ENCODE measurements at places on chromosomes 2 and 18.
A peak's percentile ranks its signal among the peaks of the same experiment; 100 is the strongest.

- no peak for DNase-seq
Observed at GRCh38 chr18:79747156-79747845, 50.4 kb upstream of the KCNG2 start.

DNA sequence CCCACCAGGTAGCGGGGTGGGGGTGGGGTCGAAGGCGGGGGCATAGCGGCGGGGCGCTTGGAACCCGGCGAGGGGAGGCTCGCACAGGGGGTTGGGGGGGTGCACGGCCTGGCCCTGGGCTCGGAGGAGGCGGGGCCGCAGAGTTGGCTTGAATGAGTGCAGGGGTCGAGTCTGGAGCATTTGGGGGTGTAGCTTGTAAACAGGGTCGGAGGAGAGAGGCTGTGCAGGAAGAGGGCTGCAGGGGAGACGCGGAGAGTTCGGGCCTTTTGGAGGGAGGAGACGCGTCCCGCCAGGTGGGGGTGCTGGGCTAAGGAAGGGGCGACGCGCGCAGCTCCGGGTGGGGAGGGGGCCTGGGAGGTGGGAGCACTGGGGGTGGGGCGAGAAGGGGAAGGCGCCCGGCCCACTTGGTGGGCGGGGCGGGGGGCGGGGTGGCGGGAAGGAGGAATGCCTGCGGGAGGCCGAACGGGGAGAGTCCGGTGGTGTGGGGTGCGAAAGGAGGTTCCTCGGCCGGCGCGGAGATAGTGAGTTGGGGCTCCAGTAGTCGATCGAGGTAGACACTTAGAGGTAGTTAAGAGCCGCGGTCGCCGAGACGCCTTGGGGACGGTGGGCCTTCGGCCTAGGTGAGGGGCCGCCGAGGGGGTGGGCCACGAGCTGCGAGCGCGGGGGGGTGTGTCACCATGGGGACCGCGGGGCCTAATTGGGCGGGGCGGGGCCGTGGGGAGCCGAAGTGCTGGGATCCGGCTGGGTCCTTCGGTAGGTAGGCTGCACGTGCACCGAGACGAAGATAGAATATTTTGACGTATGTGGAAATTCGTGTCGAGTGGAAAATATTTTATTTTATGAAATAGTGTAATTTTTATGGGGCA, 774 bp downstream of the MSH6 start:
- DNase-seq = peak; percentile 46

DNA sequence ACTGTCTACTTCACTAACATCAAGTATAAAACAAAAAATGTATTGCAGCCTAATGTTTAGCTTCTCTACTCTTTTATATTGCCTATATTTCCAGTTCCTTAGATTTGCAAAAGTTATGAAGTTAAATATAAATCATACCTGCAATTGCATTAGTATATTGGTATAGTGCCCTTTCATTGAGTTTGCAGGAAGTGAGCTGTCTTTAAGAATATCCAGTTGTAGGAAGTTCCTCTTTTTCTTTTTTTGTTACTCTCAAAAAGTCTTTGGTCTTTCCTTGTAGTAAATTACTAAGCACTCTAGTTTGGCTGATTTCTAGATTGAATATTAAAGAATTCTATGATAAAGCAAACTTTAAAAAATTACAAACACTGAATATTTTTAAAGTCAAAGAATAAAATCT, 71.3 kb upstream of the FN1 start:
- DNase-seq = no peak

GRCh38 chr18:70183441-70183840, 22.0 kb downstream of the RTTN start:
- no peak for DNase-seq

DNA sequence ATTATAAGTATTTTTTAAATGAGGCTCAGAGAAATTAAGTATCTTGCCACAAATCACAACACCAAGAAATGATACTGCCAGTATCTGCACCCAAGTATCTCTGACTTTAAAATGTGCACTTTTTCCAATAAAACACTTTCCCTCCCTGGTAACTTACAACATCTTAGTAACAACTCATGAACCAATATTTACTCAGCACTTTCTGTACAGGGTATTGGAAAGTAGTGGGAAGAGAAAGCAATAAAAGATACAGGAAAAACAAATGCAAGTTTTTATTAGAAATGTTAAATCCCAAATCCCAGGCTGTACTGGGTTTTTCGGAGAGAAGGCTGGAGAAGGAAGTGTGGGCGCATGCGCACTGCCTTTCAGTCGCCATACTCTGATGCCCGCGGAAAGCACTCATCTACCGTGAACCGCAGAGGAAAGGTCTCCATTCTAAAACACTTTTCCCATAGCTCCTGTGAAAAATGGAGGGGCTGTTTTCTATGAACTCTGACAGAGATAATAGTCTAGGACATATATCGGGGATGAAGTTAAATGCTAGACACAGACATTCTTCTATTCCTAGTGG, 52.1 kb downstream of the L3MBTL4 start:
- DNase-seq = no peak

GRCh38 chr18:46110406-46110805, 6.2 kb downstream of the HAUS1 start:
- DNase-seq = no peak

DNA sequence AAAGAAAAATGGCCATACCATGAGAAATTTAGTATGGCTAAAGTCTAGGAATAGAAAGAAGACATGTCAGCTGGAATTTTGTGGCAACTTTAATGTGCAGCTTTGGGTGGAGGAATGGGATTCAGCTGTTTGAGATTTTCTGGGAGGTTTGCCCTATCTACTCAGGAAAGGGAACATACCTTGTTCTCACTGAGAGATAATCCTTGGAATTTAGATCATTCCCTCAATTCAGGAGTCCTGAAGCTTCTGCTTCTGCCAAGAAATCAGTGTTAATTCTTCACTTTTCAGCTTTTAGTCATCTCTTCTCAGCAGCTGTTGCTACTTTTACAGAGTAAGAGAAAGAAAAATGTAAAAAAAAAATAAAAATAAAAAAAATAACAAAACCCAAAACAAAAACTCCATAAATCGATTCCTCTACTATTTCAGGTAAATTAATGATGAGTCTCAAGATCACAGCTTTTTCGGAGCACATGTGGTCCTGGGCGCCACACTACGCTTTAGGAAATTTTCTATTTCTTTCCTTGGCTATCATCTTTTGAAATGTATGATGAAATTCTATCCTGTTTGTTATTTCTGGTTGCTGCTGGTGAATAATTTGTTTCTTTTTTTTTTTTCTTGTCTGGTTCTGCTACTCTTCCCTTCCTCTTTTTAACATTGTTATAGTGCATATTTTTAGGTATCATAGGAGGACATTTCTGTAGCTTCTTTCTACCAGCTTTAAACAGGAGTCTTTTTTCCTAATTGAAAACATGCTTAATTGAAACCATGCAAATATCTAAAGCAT, 18.9 kb upstream of the BAZ2B start:
- no peak for DNase-seq

- no peak for DNase-seq
Observed at GRCh38 chr2:172066394-172066886, 18.9 kb upstream of the DLX1 start.

GRCh38 chr2:172861098-172861497, 125.5 kb downstream of the RAPGEF4 start:
- DNase-seq = no peak

DNA sequence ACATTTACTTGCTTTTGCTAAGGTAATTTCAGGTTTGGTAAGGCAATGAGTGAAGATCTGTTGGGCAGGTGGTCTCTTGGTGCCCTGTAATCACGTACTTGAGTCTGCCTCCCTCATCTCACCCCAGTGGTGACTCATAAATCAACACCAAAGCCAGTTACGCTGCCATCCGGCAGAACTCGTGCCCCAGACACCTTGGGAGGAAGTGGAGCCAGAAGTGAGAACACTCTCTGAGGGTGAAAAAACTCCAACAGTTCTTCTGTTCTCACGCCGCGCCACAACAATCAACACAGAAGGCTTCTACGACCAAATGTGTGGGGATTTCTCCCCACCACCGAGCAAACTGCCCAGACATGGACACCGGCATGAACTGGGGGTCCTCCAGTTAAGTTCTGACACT, 206.2 kb downstream of the ARL4C start:
- peak; percentile 53 for DNase-seq

DNA sequence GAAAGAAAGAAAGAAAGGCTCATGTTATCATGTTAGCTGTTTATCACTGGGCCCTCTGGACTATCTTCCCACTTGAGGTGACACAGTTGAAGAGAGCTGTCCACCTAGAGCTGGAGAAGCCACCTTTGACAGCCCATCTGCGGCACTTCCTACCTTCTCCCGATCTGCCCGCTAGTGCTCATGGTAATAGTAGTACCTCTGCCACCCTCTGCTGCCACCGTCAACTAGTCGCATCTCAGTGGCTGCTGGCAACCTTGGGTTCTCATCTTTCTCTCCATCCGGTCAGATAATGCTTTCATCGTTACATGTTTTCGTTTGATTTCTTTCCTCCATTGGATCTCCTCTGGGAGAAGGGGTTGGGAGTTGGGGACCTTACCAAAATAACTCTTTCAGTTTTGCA, 63.2 kb upstream of the COPS8 start:
- no peak for DNase-seq

GRCh38 chr18:58161659-58162058, 117.6 kb downstream of the NEDD4L start:
- no peak for DNase-seq

GRCh38 chr2:236783417-236784020, 213.9 kb downstream of the ACKR3 start:
- DNase-seq = no peak

GRCh38 chr18:65221736-65222135, 529.1 kb upstream of the CDH7 start:
- DNase-seq = no peak

DNA sequence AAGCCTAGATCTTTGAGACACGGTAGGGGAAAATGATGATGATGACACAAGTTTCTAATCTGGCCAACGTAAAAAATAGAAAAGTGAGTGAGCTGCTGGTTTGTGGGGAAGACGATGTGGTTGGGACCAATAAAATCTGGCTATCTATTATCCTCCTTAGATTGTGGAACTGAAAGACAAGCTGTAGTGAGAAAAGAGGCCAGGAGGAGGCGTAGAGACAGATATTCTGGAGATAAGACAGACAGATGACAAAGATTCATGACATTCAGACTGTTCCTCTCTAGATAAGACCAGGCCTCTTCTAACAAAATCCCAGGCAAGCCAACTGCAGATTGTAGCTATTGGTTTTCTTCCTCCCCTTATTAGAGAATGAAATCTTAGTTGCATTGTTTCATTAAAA, 376.3 kb upstream of the UBE2E3 start:
- DNase-seq = no peak

GRCh38 chr2:191758518-191759507, 80.9 kb downstream of the NABP1 start:
- DNase-seq = peak; percentile 16

DNA sequence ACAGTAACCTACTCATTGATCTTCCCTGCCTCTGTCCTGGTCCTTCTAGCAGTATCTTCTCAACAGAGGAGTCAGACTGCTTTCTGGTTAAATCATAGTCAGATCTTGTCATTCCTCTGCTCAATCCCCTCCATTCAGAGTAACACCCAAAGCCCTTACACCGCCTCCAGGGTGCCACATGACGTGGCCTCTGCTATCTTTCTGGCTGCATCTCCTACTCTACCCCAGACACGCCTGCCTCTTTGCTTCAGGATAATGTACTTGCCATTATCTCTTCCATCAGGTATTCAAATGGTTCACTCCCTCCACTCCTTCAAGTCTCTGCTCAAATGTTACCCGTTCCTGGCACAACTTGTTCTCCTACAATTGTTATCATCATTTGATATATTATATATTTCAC, 36.3 kb upstream of the ACVR2A start:
- DNase-seq = no peak

GRCh38 chr2:196258407-196258806, 87.0 kb upstream of the STK17B start:
- no peak for DNase-seq

GRCh38 chr2:194166818-194167217, 1490.2 kb upstream of the SLC39A10 start:
- DNase-seq = no peak

DNA sequence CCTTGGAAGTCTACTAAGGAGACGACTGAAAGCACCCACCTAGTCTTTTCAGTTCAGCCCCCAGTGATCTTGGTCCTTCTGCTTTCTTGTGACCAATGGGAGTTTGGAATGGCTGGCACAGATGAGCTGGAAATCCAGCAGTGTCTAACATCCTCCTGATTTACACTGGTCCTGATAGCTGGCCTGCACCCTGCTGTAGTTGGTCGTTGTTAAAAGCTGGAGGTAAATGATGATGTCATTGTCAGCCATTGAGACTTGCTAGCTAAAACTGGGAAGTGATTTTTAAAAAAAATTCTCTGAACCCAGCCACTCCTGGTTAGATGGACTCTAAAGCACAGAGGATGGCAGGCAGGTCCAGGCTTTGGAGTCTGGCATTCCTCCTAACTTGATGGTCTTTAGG, 19.3 kb downstream of the CCT7 start:
- no peak for DNase-seq

- DNase-seq = no peak
Observed at GRCh38 chr2:161981679-161982250, 92.2 kb downstream of the DPP4 start.

DNA sequence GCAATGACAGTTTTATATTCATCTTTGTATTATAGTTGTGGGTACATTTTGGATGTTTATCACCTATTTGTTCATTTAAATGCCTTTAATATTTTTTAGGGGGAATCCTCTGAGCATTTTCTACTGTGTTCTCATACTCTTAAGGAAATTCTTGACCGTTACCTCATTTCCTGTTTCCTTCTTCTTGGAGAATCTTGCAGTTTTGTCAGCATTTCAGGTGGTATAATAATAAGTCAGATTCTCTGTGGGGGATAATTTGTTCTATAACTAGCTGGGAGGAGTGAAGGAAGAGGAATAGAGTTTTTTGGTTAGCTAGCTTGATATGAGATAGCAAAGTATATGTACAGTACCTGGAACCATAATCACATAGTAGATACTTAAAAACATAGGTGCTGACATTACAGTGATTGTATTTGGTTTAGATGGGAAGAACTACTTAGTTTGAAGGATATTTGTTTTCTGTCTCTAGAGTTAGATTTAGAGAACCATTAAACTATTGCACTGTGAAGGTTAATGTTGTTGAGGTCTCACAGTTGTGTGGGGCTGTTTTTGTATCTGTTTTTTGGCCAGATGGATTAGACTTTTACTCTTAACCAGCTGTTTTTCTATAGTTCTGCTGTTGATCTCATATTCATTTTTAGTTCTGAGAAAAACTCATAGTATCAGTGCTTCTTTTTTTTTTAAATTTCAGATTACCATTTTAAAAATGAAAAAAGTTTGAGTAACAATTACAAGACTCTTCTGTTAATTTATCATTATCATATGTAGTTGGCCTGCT, 14.2 kb downstream of the MTX2 start:
- no peak for DNase-seq

GRCh38 chr2:126784045-126784444, 114.6 kb upstream of the TEX51 start:
- no peak for DNase-seq

- no peak for DNase-seq
Observed at GRCh38 chr2:128322715-128323554, 4.3 kb upstream of the HS6ST1 start.

- DNase-seq = no peak
Observed at GRCh38 chr18:59846814-59847490, 52.8 kb upstream of the PMAIP1 start.

DNA sequence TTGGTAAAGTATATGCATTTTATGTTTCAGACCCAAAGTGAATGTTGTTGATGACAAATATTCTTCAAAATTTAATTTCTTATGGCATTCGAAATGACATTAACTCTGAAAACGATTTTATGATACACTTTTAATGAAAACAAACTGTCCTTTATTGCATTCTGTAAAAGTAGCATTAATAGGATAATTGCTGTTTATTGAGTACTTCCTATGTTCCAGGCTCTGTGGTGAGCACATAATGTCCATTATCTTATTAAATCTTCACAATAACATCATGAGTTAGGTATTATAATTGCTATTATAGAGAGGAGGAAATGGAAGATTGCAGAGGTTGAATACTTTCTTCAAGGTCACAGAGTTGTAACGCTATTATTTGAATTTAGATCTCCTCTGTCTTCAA, 638.0 kb downstream of the LRP1B start:
- DNase-seq = no peak
